H1 (cell line): ENCODE measurements at places on chromosomes 16 and 17. TPM values are rescaled to one million over a fixed set of nuclear protein-coding genes. Genes with fewer than 3 reads are reported as not detected.

The FGF11 gene
- polyA plus RNA-seq, result 26.1 and 42.0 TPM in 2 replicates

The ITGA2B gene
- polyA plus RNA-seq, result 6.9 and 12.4 TPM in 2 replicates

The ST6GALNAC1 gene
- not detected in 2 replicates for polyA plus RNA-seq

The NXN gene
- 107 and 205 TPM in 2 replicates for polyA plus RNA-seq

The C16orf54 gene
- polyA plus RNA-seq, result not detected in 2 replicates

The MYH2 gene
- polyA plus RNA-seq, result 1.0 and 2.7 TPM in 2 replicates

The PNMT gene
- 10.5 and 10.9 TPM in 2 replicates for polyA plus RNA-seq

The PMFBP1 gene
- polyA plus RNA-seq, result 0.32 and 0.86 TPM in 2 replicates

The SETD1A gene
- polyA plus RNA-seq, result 4.8 and 8.3 TPM in 2 replicates

The CACNG4 gene
- polyA plus RNA-seq, result 3.6 and 5.3 TPM in 2 replicates

The IL21R gene
- 0.70 and 0.75 TPM in 2 replicates for polyA plus RNA-seq

The FOXC2 gene
- polyA plus RNA-seq, result not detected in 2 replicates

The KRT34 gene
- polyA plus RNA-seq, result not detected in 2 replicates

The ZNF287 gene
- polyA plus RNA-seq, result 1.7 TPM in 2 replicates

The GGNBP2 gene
- polyA plus RNA-seq, result 29.2 and 29.7 TPM in 2 replicates

The CCDC144A gene
- polyA plus RNA-seq, result 0.31 and 0.35 TPM in 2 replicates

The CCDC78 gene
- 7.1 and 10.9 TPM in 2 replicates for polyA plus RNA-seq

The ASGR1 gene
- 14.5 and 16.1 TPM in 2 replicates for polyA plus RNA-seq

The PAM16 gene
- polyA plus RNA-seq, result 198 and 228 TPM in 2 replicates

The ZNF652 gene
- polyA plus RNA-seq, result 7.3 and 13.5 TPM in 2 replicates

The ADCY7 gene
- 2.4 and 5.5 TPM in 2 replicates for polyA plus RNA-seq

The PRAC2 gene
- not detected in 2 replicates for polyA plus RNA-seq

The CD68 gene
- 0.18 and 0.35 TPM in 2 replicates for polyA plus RNA-seq
